ENCODE measurements at places on chromosomes 6 and 20.

GRCh38 chr20:50467718-50468356 lies 42.3 kb upstream of the PTPN1 start:
- DNase-seq, result peak; percentile 47

DNA sequence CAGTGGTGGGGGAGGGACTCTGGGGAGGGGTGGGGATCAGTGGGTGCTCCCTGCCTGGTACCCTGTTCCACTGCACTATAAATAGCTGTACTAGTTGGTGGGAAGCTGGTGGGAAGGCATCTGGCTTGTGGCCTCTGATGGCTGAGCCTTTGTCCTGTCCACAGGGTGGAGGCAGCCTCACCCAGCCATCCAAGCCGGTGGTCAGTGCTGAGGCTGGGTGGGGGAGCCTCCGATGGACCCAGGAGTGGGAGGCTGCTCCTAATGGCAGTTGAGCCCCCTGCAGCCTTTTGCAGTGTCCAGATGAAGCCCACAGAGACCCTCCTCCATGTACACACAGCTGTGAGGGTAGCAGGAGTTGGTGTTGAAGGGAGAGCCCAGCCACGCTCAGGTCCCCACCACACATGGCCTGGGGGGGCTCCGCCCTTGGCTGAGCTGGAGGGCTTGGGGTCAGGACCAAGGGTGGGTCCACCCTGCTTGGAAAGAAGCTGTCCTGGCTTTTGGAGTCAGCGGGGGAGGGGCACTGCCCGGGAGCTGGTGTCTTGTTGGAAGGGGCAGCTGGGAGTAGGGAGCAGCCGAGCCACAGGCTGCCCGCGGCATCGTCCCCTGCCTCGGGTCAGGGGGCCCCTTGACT lies 2.5 kb downstream of the PPDPF start:
- DNase-seq, result no peak

GRCh38 chr6:125213939-125214338 lies 60.4 kb downstream of the TPD52L1 start:
- no peak for DNase-seq

DNA sequence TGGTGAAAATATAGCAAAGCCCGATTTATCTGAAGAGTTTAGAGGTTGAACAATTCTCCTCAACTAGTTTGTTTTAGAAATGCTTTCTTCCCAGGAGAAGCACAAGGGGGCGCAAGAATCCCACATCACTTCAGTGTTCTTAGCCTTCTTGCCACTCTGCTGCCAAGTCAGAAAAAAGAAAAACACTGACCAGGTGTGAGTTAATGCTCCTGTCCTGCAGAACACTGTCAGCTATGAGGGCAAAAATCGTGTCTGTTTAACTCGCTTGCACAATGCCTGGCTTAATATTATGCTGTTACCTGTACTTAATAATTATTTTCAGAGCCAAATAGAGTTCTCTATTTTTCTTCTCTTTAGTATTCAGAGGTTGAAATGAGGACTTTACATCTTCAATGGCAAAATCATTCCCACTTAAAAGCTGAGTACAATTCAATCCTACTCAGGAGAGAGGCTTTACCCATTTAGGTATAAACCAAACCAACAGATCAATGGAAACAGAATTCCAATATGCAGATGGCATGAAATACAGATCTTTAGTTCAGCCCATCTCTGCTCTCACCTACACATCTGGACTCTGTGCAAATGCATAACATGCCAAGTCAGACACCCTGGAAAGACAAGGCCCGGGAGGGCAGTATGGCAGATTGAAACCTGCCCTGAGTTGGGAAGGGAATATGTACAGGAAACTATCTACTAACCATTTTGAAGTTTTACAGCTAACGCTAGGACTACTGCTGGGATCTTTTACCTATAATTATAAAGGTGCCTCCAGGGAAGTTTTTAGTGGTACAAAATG lies 71.4 kb upstream of the TULP1 start:
- DNase-seq, result peak; percentile 26

GRCh38 chr20:9660236-9660868 lies 146.0 kb downstream of the LAMP5 start:
- DNase-seq, result peak; percentile 34

GRCh38 chr6:4864519-4864918 lies 88.3 kb downstream of the CDYL start:
- no peak for DNase-seq

GRCh38 chr6:117601811-117602150 lies 530 bp downstream of the GOPC start:
- DNase-seq, result peak; percentile 40

- DNase-seq, result peak; percentile 6
These were observed 145.1 kb upstream of the FKBP1C start for GRCh38 chr6:63066055-63066704.

- DNase-seq, result no peak
These were observed 43.1 kb downstream of the RBM38 start for GRCh38 chr20:57434390-57434700.

DNA sequence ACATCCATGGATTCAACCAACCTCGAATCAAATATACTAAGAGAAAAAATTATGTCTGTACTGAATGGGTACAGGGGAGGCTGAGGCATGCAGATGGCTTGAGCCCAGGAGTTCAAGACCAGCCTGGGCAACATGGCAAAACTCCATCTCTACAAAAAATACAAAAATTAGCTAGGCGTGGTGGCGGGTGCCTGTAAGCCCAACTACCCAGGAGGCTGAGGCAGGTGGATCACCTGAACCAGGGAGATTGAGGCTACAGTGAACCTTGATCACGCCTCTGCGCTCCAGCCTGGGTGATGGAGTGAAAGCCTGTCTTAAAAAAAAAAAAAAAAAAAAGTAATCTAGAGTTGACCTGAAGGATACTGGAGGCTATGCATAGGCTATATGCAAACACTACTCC lies 219.1 kb upstream of the SNX9 start:
- DNase-seq, result no peak

- DNase-seq, result no peak
These were observed 13.5 kb downstream of the NCOA7 start for GRCh38 chr6:125804264-125804663.

DNA sequence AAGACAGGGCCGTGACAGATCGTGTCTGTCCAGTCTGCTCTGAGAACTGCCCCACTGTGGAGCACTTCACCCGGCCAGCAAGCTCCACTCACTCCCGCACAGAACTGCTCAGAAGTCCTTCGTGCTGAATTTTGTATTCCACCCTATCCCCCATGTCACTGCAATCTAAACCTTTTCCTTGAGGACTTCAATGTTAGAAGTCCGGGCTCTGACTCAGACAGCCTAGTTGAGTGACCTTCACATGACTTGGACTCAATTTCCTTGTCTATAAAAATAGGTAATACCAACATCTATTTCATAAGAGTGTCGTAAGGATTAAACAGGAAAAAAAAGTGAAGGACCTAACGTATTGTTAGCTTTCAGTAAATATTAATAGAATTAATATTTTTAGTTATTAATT lies 161.6 kb downstream of the QRSL1 start:
- DNase-seq, result no peak

DNA sequence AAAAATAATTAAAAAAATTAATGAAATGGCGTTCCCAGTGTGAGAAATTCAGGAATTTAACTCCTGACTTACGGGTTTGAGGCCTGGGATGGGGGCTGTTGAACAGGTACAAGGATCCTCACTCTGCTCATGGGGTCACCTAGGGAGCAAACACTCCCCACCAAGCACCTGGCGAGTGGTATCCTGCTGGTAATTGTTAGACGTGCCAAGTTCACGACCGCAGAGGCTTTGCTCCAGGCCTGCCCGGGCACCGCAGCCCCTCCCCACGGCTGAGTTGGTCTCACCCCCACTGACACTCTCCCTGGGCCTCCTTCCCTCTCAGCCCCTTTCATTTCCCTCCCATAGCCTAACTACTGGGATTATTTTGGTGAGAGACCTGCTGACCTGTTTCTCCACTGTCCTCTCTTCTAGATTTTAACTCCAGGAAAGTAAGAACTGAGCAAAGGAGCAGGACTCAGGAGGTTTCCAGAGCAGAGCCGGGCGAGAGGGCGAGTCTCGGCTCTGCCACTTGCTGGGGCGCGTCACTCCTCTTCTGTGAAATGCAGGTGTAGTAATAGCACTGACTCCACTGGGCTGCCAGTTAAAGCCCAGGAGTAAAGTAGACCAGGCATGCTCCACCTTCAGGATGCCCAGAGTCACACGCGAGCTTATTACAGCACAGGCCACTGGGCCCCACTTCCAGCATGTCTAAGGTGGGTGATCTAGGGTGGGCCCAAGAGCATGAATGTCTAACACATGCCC lies 22.8 kb downstream of the BMP7 start:
- DNase-seq, result no peak

DNA sequence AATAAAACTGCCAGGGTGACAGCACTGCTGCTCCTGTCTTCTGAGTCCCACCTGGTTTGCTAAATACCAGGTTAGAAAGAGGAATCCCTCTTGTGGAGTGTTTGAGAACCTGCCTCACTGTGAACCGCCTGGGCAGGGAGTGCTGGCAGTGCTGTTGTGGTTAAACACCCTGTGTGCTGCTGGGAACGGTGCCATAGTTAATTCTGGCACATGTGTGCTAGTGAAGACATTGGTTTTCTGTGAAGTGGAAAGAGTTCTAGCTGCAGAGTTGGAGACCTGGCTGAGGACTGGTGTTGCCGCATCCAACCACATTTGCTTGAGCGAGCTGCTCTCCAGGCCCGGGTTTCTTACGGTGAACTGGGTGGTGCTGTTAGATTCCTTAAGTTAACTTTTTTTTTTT lies 72.7 kb downstream of the IGF2R start:
- DNase-seq, result no peak

DNA sequence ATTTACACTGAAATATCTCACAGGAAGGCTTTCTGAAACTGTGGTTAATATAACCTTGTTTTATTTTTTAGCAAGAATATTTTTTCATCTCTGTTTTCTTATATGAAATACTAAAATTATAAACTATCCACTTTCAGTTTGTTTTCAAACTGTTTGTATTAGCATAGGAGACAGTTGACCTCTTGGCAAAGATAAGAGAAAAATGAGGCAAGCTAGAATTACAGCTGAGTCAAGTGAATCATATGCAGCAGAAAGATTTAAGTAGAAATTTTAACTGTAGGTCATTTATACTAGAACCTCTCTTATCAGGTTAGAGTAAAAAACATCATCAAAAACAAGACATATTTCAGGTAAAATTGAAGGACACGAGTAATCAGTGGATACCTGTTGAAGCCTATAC lies 792.6 kb downstream of the PHF3 start:
- DNase-seq, result no peak
